Coronary artery (tissue), 2 donors: ENCODE measurements at places on chromosomes 11 and 22.
A peak's percentile ranks its signal among the peaks of the same experiment; 100 is the strongest.

DNA sequence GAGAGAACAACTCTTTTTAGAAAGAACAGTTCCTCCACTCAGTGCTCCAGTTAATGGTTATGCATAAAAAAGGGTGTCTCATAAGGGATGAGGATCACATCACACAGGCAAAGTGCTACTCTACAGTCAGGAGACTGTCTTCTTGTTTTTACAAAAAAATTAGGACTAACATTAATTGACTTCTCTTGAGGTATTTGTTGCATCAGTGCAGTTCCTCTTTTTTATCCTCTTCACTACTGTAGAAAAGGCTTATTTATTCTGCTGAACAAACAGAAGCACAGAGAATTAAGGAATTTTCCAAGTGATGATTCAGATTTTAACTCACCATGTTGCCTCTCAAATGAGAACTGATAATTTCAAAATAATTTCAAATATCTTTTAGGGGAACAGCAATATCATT lies 1.9 kb downstream of the MMP8 start:
- no peak for DNase-seq

DNA sequence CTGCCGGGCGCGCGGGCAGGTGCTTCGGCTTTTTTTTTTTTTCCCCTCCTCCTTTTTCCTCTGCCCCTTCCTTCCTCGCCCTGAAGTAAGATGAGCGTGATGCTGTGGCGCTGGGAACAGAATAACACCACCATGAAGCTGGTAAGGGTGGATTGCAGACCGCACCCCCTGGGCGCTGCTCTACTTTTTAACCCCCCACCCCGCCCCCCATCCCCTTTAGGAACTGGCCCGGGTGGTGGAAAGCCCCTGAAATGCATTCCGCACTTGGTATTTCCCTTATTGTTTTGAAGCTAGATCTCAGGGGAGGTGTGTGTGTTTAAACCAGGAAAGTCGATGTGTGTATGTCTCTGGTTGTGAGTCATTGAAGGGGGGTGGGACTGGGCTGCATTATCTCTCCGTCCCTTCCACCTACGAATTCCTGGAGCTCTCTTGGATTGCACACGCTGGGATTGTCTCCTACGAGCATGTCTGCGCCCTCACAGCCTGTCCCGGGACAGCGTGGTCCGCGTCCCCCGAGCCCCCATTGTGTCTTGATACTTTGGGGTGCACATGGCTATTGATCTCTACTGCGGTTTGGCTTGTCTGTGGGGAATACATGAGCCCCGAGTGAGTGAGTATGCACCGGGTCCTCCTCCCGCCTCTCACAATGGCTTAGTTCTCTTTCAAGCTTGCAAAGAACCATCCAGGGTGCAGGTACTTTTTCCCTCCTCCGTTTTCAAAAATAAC lies 64.9 kb downstream of the NAV2 start:
- DNase-seq: peak; percentile 66

GRCh38 chr22:36204001-36204631 lies 2.5 kb upstream of the APOL4 start:
- no peak for DNase-seq

DNA sequence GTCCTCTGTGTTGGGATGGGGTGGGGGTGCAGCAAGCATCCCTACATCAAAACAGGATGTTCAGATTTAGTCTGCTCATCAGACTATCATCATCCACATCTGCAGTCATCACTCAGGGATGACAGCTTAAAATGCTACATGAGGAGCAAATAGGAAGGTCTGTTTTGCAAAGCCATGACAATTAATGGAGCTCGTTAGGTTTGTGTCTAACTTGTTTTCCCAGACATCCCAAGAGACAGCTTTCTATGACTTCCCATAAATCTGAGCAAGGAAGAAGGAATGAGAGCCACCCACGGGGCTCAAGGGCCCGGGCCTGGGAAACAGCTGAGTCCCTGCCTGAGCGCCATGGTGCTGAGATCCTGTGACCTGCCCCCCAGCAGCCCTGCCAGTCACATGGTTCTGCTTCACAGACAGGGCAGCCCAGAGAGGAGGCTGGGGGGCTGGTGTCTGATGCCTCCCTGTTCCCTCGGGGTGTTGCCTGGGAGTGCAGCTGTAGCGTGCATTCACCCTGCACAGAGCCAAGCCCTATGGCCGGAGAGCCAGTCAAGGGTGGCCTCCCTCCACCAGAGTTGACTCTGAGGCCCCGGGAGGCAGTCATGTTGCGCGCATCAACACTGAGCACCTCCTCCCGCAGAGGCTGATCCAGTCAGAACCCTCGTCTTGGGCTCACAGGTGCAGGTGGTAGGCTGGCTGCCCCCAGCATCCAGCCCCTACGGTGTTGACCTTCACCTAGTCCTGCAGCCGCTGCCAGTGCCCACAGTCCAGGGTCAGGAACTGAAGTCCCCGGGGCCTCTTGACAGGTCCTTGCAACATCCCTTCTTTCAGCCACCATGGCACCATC lies 12.1 kb downstream of the DERL3 start:
- DNase-seq: no peak

DNA sequence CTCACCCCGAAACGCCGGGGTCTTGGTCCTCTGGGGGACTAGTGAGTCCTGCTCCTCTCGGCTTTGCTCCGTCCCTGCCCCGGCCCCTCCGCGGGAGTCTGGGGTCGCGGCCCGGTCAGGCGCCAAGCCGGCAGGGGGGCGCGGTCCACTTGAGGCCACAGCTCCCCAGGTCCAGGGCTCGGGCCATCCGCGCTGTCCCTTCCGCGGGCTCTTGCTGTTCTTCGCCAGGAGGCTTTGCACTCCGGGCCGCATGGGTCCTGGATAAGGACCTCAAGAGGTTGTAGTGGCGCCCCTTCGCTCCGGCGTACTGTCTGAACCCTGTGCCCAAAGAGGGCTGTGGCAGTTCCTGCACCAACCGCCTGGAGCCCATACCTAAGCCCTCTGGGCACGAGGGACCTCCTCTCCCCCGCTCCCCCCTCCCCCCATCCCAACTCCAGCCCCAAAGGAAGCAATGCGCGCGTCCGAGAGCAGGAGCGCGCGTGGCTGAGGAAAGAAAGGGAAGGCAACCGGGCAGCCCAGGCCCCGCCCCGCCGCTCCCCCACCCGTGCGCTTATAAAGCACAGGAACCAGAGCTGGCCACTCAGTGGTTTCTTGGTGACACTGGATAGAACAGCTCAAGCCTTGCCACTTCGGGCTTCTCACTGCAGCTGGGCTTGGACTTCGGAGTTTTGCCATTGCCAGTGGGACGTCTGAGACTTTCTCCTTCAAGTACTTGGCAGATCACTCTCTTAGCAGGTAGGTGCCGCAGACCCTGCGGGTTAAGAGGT lies at the start of gene ADM:
Gene ADM, plus strand, starts transcription at position 579 of the 767 bp plus-strand sequence. CDS start 628 bp downstream, outside the sequence.
- DNase-seq: peak; percentile 88

DNA sequence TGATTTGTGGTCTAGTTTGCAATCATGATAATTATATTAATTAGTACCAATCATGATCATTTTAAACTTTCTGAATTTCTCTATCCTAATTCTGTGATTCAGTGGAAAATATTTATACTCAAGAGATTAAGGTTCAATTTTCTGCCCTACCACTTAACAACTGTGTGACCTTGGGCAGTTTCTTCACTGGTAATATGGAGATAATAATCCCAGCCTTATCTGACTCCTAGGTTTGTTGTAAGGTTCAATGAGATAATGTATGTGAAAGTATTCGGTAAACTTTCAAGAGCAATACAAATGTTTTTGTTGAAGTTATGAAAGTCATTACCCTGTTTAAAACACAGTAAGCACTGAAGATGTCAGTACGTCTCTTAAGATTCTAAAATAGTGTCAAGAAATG lies 36.3 kb downstream of the CSTPP1 start:
- DNase-seq: no peak

- DNase-seq: peak; percentile 85
These were observed at the start of gene RIN1 for GRCh38 chr11:66336234-66337102. RIN1 (minus strand) TSS chr11:66336434; CDS start chr11:66336402, 32 bp downstream.

- no peak for DNase-seq
These were observed 54.5 kb upstream of the RRAS2 start for GRCh38 chr11:14413307-14414069.

DNA sequence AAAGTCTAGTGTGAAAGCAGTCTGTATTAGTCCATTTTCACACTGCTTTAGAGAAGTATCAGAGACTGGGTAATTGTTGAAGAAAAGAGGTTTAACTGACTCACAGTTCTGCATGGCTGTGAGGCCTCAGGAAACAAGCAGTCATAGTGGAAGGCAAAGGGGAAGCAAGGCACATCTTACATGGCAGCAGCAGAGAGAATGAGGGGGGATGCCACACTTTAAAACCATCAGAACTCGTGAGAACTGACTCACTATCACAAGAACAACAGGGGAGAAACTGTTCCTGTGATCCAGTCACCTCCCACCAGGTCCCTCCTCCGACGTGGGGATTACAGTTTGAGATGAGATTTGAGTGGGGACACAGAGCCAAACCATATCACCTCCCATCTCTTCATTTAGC lies 13.8 kb upstream of the TUBA8 start:
- DNase-seq: no peak

- DNase-seq: peak; percentile 94
These were observed 1.9 kb downstream of the CD151 start for GRCh38 chr11:834371-835316.

- no peak for DNase-seq
These were observed 22.5 kb upstream of the RBX1 start for GRCh38 chr22:40928657-40929056.

DNA sequence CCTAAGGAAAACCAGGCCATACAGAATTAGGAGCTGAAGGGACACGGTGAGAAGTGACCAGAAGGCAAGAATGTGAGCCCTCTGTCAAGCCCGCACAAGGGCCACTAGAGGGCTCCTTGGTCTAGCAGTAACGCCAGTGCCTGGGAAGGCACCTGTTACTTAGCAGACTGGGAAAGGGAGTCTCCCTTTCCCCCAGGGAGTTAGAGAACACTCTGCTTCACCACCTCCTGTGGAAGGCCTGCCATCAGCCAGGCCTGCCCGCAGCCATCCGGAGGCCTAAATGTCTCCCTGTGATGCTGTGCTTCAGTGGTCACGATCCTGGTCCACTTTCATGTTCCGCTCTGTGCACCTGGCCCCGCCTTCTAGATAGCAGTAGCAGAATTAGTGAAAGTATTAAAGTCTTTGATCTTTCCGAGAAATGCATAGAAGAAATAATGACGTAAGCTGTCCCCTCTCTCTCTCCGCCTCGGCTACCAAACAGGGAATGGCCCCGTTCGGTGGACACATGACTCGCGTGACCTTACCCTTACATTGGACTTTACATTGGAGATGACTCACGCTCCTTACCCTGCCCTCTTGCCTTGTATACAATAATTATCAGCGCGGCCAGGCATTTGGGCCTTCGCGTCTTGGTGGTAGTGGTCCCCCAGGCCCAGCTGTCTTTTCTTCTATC lies 10.7 kb upstream of the GSTP1 start:
- no peak for DNase-seq

- peak; percentile 59 for DNase-seq
These were observed 14.5 kb downstream of the ROBO3 start for GRCh38 chr11:124879493-124880289.

- DNase-seq: no peak
These were observed 15.8 kb upstream of the ELFN2 start for GRCh38 chr22:37443086-37443485.

DNA sequence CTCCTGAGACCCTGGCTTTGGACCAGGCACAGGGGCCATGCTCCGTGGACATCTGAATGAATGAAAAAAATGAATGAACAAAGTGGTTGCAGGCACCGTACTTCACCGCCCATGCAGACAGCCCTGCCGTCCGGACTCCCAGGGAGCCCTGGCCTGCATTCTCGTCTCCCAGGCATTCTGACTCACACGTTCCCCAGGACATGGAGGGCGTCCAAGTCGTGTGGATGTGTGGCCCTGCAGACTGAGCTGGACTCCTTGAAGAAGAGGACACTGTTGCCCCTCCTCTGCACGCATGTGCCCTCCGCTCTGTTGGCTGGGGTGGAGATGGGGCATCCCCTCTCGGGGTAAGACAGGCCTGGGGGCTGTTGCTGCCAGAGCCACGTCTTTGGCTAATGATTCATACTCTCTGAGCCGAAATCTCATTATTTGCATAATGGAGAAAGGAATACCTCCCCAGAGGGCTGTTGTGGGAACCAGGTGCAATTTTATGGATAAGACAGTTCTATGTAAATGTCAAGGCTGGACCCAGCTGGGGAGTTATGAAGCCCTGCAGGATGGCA lies 49.7 kb downstream of the RTL6 start:
- DNase-seq: no peak

DNA sequence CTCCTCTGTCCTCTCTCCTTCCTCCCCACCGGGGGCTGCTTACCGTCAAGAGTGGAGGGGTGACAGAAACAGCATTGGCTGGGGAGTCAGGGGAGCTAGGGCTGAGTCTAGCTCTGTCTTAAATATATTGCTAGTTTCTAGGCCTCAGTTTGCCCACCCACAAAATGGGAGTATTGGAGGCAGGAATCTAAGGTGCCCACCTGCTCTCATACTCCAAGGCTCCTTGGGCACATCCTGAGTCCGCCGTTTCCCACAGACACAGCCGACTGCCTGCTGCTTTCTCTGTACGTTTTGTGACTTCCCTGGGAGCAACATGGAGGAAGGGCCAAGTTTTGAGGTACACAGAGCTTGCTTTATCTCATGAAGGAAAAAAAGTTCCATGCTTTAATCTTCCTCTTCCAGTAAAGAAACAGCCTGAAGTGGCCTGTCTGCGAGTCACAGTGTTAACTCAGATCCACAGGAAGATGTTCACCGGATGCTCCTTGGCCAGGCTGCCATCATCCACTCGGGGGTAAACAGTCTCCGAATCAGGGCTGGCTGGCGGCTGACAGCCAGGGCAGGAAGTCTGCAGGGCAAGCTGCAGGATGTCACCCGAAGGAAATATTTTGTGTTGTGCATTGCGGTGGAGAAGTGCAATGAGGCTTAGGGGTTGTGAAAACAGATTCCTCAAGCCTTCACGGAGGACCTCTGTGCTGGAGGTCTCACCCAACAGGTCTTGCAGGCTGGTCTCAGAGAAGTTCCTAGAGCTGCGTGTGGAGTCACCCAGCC lies 11.0 kb upstream of the CERK start:
- no peak for DNase-seq

- DNase-seq: no peak
These were observed 5.3 kb downstream of the LGALS12 start for GRCh38 chr11:63511048-63511748.

- no peak for DNase-seq
These were observed 22.9 kb upstream of the ARHGAP8 start for GRCh38 chr22:44729391-44730021.

- no peak for DNase-seq
These were observed 33.8 kb downstream of the CASP4 start for GRCh38 chr11:104934594-104934993.

DNA sequence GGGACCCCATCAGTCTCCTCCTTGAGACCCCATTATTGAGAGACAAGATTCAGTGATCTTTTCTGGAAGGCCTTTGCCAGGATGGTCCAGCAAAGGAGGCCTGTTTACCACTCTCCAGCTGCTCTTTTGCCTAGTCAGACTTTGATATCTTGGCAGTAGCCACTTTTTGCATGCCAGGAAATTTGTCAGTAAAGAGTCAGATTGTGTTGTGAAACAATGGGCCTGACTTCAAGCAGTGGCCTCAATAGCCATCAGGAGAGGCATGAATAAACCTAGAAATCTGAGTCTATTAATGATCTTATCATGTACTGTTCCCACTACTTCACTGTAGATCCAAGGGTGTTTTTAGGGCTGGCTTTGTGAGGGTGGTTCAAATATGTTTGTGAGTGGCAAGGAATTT lies 479.4 kb downstream of the JRKL start:
- no peak for DNase-seq

GRCh38 chr11:94635072-94635471 lies 67.9 kb downstream of the PIWIL4 start:
- DNase-seq: no peak
